Neural cell (in vitro differentiated cells): ENCODE measurements at places on chromosomes 13 and 19. TPM values are rescaled to one million over a fixed set of nuclear protein-coding genes. Genes with fewer than 3 reads are reported as not detected.

Gene ZNF296
- 1.0 and 1.4 TPM in 2 replicates for polyA plus RNA-seq

Gene BRD4
- polyA plus RNA-seq = 3.6 and 5.8 TPM in 2 replicates

Gene UHRF1
- 1.8 and 3.0 TPM in 2 replicates for polyA plus RNA-seq

Gene EDNRB
- 0.20 TPM in 1 of 2 replicates, not detected in the other for polyA plus RNA-seq

Gene EBI3
- not detected in 2 replicates for polyA plus RNA-seq

Gene CSNK1A1L
- polyA plus RNA-seq = not detected in 2 replicates

Gene TLE6
- polyA plus RNA-seq = 4.0 and 5.7 TPM in 2 replicates

Gene SHISA7
- 4.5 and 7.1 TPM in 2 replicates for polyA plus RNA-seq

Gene OBI1
- 40.1 and 40.9 TPM in 2 replicates for polyA plus RNA-seq

Gene KIR3DL3
- polyA plus RNA-seq = not detected in 2 replicates

Gene ZNF534
- polyA plus RNA-seq = 1.1 and 2.9 TPM in 2 replicates

Gene KCNJ14
- polyA plus RNA-seq = 1.1 and 1.6 TPM in 2 replicates

Gene SBK2
- polyA plus RNA-seq = not detected in 2 replicates

Gene NECTIN2
- polyA plus RNA-seq = 33.2 and 43.5 TPM in 2 replicates

Gene ZNF780A
- polyA plus RNA-seq = 7.4 and 8.4 TPM in 2 replicates

Gene KIR2DL3
- not detected in 2 replicates for polyA plus RNA-seq

Gene FFAR3
- not detected in 2 replicates for polyA plus RNA-seq

Gene CBLC
- not detected in 2 replicates for polyA plus RNA-seq

Gene NFIX
- not detected in 2 replicates for polyA plus RNA-seq

Gene ZNF14
- 5.8 and 8.2 TPM in 2 replicates for polyA plus RNA-seq

Gene NKPD1
- 1.6 and 2.8 TPM in 2 replicates for polyA plus RNA-seq

Gene ZNF66
- polyA plus RNA-seq = 2.1 and 6.1 TPM in 2 replicates

Gene MAG
- not detected in 2 replicates for polyA plus RNA-seq

Gene ZNF468
- 29.0 and 34.5 TPM in 2 replicates for polyA plus RNA-seq

Gene OR7D2
- 0.09 and 0.30 TPM in 2 replicates for polyA plus RNA-seq

Gene MBOAT7
- 19.0 and 25.1 TPM in 2 replicates for polyA plus RNA-seq

Gene GGN
- polyA plus RNA-seq = 0.21 and 0.28 TPM in 2 replicates

Gene PDX1
- polyA plus RNA-seq = not detected in 2 replicates

Gene SIGLEC5
- polyA plus RNA-seq = not detected in 2 replicates

Gene SIGLEC12
- not detected in 2 replicates for polyA plus RNA-seq

Gene ATP4B
- 0.52 TPM in 1 of 2 replicates, not detected in the other for polyA plus RNA-seq

Gene AMER2
- polyA plus RNA-seq = 32.9 and 33.2 TPM in 2 replicates

Gene CBARP
- polyA plus RNA-seq = 18.2 and 24.5 TPM in 2 replicates

Gene SSC5D
- polyA plus RNA-seq = 0.45 and 1.4 TPM in 2 replicates

Gene AMH
- polyA plus RNA-seq = 57.5 and 71.5 TPM in 2 replicates

Gene RGL3
- not detected in 2 replicates for polyA plus RNA-seq

Gene PLA2G4C
- 8.6 and 13.1 TPM in 2 replicates for polyA plus RNA-seq

Gene ADGRE1
- not detected in 2 replicates for polyA plus RNA-seq

Gene PROZ
- polyA plus RNA-seq = not detected in 2 replicates

Gene OR7C2
- polyA plus RNA-seq = not detected in 2 replicates

Gene GPR4
- polyA plus RNA-seq = 0.25 TPM in 1 of 2 replicates, not detected in the other

Gene TEX29
- not detected in 2 replicates for polyA plus RNA-seq

Gene PSG1
- not detected in 2 replicates for polyA plus RNA-seq

Gene MYCBP2
- 135 and 144 TPM in 2 replicates for polyA plus RNA-seq

Gene PSG3
- polyA plus RNA-seq = not detected in 2 replicates

Gene APOC4
- not detected in 2 replicates for polyA plus RNA-seq

Gene MBD3L3
- polyA plus RNA-seq = not detected in 2 replicates

Gene TEKTIP1
- polyA plus RNA-seq = 1.2 TPM in 1 of 2 replicates, not detected in the other

Gene MRPL54
- polyA plus RNA-seq = 74.7 and 83.8 TPM in 2 replicates

Gene CEACAM21
- 0.90 and 2.9 TPM in 2 replicates for polyA plus RNA-seq

Gene HCN2
- polyA plus RNA-seq = 4.7 and 6.4 TPM in 2 replicates

Gene HCST
- polyA plus RNA-seq = not detected in 2 replicates

Gene ZSCAN4
- polyA plus RNA-seq = not detected in 2 replicates

Gene TMEM59L
- polyA plus RNA-seq = 138 and 173 TPM in 2 replicates

Gene ZNF730
- 16.7 and 21.3 TPM in 2 replicates for polyA plus RNA-seq

Gene MBD3
- 80.1 and 102 TPM in 2 replicates for polyA plus RNA-seq
